Activated naive CD4-positive, alpha-beta T cell treated with anti-CD3 and anti-CD28 coated beads, Interleukin-2, amount 50 U/mL, for 72 hours (primary cell): ENCODE measurements at places on chromosomes 3 and 15.

DNA sequence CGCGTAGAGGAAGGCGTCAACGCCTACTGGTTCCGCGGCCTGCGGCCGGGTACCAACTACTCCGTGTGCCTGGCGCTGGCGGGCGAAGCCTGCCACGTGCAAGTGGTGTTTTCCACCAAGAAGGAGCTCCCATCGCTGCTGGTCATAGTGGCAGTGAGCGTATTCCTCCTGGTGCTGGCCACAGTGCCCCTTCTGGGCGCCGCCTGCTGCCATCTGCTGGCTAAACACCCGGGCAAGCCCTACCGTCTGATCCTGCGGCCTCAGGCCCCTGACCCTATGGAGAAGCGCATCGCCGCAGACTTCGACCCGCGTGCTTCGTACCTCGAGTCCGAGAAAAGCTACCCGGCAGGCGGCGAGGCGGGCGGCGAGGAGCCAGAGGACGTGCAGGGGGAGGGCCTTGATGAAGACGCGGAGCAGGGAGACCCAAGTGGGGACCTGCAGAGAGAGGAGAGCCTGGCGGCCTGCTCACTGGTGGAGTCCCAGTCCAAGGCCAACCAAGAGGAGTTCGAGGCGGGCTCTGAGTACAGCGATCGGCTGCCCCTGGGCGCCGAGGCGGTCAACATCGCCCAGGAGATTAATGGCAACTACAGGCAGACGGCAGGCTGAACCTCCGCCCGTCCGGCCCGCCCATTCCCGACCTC lies 4.1 kb downstream of the ISLR2 start:
- DNase-seq: peak; percentile 51

- DNase-seq: peak; percentile 73
Observed at GRCh38 chr3:98022978-98023820, 11.9 kb downstream of the GABRR3 start.

- DNase-seq: no peak
Observed at GRCh38 chr3:146019508-146019907, 141.5 kb downstream of the PLOD2 start.

DNA sequence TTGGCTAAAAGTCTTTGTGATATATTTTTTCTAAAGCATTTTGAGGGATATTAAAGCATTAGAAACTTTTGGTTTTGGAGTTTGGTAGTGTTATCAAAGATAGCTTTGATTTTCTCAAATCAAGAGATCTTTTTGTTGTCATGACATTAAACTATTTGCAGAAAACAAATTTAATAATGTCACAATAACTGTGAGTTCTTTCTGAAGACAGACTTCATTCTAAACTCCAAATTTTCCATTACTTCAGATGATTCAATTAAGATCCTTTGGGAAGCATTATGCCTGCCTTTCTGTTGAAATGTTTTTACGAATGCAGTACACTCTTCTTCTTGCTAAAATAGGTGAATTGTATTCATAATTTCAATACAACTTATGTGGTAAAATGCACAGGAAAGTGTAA lies 145.4 kb downstream of the ALCAM start:
- no peak for DNase-seq

- DNase-seq: no peak
Observed at GRCh38 chr3:39961230-39961629, 151.8 kb downstream of the MYRIP start.

DNA sequence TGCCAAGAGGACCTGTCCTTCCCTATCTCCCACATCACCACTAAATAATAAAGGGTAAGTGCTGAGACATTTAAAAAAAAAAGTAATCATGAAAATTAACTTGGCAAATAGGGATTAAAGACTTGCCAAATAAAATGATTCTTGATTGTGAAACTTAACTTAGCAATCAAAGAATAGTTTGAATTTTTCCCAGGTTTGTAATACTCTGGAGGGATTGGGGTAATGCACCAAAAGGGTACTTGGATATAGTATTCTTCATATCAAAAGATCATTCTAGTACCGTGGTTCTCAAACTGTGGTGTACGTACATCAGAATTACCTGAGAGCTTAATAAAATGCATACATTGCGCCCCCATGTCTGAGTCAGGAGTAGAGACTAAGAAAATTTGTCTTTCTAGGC lies 28.5 kb downstream of the CALML4 start:
- no peak for DNase-seq

- DNase-seq: no peak
Observed at GRCh38 chr15:95558916-95559315, 771.6 kb upstream of the NR2F2 start.

DNA sequence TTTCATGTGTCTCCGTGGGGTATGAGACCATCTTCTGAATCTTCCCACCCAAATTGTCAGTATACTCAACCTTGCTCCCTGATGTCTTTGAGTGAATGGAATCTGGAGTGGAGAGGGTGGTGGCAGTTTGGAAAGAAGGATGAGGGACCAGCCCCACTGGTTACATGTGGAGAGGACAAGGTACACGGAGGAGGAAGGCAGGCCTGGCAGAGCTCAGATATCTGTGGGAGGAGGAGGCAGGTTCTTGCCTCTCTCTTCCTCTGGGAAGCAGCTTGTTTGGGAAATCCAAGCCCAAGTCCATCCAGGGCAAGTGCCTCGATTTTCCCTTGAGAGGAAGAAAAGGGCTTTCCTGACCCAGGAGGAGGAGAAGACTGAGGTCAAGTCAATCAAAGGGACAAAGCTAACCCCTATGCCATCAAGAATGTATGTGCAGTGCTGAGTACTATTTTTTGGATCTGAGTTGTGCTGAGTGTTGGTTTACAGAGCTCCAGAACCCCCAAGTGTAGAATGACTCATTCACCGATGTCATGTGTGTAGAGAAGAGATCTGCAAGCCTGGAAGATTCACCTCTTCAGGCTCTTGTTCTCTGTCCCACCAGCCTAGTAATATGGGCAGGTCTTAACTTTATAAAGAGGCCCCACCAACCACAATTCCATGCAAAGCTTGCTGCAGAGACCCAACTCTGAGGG lies 19.8 kb upstream of the LOXL1 start:
- no peak for DNase-seq

DNA sequence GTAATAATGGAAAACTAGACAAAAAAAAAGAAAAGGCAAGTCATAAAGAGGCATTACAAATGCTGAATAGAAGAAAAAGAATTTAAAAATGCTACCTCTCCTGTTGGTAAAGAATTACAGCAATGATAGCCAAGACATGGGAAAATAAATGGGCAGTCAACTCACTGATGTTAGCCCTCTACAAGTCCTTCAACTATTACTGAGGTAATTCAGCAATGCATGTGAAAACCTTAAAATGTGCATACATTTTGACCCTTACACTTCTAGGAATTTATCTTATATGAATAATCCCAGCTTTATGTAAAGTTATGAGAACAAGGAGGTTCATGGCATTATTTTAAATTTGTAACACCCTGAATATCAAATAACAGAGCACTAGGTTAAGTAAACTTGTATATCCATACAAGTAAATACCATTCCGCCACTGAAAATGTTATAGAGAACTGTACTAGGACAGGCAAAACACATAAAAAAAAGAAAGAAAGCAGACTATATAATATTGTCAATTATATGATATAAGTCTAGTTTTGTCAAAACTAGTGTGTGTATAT lies 166.8 kb downstream of the SUCLG2 start:
- DNase-seq: no peak

DNA sequence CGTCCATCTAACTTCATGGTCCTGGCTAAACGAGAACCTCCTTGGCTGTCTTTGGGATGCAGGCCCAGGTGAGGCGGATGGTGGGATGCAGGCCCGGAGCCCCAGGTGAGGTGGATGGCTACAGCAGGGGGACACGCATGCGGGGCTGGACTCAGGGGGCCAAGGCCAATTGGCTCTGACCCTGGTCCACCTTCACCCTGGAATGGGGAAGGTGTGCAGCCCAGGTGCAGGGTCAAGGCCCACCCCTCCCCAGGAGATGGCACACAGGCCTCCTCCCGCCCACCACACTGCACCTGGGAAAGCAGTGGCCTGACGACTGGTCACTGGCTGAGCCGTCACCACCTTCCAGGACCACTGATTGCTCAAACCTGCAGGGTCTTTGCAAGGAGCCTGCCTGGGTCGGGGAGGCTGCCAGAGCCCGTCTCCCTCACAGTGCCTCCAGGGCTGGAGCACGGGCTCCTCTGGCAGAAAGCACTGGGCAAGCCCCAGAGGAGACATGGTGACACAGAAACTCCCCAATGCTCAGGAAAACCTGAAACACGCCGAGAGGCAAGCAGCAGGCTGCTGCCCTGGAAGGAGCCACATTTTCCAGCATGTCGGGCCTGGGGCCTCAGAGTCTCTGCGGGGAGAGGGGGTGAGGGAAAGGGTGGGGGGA lies 159.6 kb downstream of the LRRK1 start:
- DNase-seq: no peak

- no peak for DNase-seq
Observed at GRCh38 chr15:73928971-73929627, 2.8 kb downstream of the LOXL1 start.

- DNase-seq: peak; percentile 45
Observed at GRCh38 chr15:74396445-74397238, 29.2 kb upstream of the CYP11A1 start.

DNA sequence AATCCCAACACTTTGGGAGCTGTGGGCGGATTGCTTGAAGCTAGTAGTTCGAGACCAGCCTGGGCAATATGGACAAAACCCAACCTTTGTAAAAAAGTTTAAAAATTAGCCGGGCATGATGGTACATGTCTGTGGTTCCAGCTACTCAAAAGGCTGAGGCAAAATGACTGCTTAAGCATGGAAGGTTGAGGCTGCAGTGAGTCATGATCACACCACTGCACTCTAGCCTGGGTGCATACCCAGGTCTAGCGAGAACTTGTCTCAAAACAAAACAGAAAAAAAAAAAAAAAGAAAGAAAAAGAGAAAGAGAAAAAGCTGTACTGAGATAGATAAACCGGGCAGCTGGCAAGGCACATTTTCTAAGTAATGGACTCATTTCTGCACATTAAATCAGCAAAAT lies 10.6 kb downstream of the ARPP19 start:
- DNase-seq: peak; percentile 78

DNA sequence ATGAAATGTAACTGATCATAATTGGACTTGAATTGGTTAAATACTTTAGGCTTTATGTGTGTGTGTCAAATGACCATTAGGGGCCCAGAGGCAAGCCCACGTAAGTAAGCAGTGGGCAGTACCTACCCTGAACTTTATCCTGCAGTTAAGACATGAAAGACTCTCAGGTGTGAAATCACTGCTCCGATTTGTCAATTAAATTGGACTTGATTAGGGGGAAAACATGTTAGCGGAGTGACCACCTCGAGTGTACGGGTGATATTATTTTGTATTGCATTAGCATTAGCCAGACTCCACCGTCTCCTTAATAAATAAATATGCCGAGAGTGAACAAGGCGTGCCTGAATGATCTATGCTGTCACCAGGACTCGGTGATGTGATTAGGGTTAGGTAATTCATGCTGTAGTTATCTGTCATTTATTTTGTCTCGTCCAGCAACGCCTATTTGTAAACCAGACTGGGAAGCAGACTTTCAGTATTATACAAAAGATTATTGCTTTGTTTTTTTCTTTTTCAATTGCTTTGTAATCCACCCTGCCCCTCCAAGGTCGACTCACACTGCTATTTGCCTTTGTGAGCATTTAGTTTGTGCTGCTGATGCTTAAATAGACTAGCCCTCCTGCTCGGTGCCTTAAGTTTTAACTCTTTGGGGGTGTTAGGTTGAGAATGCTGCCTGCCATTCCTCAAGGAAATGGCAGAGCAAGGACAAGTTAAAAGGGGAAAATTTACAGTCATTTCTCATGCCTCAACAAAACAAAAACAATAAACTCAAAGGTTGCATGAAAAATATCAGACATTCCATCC lies 1.8 kb downstream of the RBMS3 start:
- DNase-seq: no peak

- DNase-seq: no peak
Observed at GRCh38 chr3:147341727-147342126, 64.6 kb downstream of the ZIC4 start.

- no peak for DNase-seq
Observed at GRCh38 chr3:81352867-81353266, 408.6 kb downstream of the GBE1 start.

DNA sequence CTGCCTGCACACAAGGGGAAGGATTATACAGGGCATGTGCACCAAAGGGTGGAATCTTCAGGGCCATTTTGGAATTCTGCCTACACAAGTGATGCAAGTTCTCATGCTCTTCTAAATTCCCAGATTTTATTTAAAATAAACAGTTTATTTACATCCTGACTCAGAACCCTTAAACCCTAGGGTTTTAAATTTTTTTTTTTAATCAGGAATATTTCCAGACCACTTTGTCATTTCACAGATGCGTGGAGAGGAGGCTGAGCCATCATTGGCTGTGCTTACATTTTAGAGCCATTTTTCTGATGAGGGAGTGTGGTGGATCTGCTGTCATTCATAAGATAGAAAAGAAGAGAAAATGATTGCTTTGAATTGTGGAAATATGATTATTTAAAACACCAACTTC lies 65.2 kb upstream of the MNS1 start:
- no peak for DNase-seq

GRCh38 chr3:48236531-48236930 lies 4.4 kb upstream of the ZNF589 start:
- DNase-seq: no peak

DNA sequence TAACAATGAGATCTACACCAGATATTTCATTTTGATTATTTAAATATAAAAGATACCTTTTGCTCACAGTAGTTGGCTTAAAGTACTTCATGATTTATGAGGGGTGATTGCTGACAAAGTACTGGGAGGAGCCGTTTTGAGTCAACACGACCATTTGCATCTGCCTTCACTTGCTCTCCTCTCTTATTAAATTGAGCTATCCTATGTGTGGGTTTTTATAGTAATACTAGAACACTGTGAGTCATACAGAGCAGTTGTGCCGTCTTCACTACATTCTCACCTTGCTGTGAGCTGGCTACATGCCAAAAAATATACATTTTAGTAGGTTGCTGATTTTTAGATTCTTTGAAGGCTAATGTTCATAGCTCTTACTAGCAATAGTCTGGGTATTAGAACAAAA lies 161.2 kb downstream of the ALCAM start:
- no peak for DNase-seq

DNA sequence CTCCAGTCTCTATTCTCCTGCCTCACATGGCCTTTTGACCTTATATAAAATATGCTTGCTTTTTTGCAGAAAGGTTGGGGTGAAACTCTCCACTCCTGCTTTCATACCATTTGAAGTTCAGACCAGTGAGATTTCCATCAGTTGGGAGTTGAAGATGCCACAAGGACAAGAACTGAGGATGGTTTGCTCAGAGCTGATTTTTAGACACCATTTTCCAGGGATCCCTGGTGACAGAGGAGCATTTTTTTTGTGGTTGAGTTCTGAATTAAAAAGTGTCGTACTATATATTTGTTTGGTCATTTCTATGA lies 8.8 kb upstream of the TM4SF1 start:
- no peak for DNase-seq

DNA sequence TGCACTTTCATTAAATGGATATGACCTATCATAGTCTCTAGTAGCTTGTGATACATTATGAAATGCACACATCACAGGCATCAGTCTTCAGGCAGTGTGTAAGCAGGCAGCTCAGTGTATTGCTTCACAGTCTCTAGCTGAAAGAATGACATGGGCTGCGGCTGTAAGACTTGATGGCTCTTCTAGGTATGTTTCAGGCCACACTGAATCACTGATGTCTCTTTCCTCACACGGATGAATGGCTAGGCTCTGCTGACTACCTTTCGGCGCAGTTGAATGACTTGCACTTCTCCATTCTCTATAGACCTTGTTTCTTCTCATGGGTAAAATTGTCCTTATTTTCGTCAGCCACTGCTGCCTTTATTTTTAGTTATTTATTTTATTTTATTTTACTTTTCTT lies 15.4 kb downstream of the APH1B start:
- DNase-seq: no peak
